ENCODE measurements at places on chromosomes 5 and 9.
A peak's percentile ranks its signal among the peaks of the same experiment; 100 is the strongest.

DNA sequence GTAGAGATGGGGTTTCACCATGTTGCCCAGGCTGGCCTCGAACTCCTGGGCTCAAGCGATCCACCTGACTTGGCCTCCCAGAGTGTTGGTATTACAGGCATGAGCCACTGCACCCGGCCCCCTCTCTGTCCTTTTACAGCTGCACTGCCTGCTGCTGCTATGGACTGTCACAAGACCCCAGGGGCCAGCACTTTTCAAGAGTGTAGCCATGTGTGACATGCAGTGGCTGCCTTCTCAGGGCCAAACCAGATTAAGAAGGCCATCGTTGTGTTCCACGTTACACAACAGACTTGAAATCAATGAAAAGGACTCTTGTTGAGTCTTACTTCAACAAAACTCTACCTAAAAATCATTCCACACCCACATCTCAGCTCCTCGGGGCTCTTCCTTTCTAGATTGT is 78.9 kb upstream of the ICE1 start:
- DNase-seq: no peak

DNA sequence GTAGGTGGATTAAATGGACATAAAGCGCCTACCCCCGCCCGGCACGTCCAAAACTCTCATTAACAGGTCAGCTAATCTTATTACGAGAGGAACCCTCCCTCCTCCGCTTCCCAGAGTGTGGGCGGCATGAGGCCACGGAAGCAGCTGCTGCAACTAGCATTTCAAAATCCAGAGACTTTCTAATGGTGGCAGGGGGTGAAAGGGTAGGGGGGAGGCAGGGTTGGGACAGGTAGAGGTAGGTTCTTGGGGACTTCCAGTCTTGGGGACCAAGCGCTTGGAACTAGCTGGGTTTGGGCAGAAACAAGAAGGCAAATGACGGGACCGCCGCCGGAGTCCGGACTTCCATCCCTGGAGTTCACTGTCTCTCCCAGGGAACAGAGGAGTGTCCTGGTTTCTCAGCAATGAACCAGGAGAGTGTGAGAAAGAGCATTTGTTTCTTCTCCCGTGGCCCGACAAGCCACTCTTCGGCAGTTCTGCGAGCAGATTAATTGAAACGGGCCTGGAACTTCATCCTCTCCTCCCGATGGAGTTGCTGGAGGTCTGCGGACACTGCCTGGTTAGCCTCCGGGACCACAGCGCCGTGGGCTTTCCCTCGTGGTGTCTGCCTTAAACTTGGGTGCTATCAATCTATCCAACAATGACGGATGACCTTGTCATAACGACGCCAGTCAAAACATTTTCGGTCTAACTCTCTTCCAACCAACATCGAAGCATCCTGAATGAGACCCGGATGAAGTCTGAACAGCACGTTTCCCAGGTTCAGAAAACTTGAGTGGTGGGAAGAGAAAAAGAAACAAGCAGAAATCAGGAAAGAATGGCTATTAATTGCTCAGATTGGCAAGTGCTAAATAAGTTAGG is 1.6 kb upstream of the PRDM6 start:
- DNase-seq: no peak

GRCh38 chr9:21205204-21205603 is 1.7 kb downstream of the IFNA10 start:
- DNase-seq: no peak

- no peak for DNase-seq
These were observed 223.2 kb upstream of the ACO1 start for GRCh38 chr9:32161209-32161608.

DNA sequence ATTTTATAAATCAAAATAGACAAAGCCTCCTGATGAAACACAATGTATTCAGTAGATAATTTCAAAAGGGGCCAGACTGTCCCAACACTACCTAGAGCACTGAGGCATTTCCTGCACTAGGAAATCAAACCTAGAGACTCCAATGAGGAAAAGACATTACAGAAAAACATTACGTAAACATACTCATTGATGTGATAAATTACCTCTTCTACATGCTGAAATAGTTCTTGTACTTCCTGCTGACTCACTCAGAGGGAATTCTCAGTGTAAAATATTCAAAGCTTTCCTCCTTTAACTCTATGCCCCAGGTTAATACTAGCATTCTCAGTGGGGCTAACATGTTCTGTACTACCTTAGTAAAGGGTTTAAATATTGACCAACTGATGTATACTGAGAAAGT is 178.0 kb downstream of the ESM1 start:
- no peak for DNase-seq

DNA sequence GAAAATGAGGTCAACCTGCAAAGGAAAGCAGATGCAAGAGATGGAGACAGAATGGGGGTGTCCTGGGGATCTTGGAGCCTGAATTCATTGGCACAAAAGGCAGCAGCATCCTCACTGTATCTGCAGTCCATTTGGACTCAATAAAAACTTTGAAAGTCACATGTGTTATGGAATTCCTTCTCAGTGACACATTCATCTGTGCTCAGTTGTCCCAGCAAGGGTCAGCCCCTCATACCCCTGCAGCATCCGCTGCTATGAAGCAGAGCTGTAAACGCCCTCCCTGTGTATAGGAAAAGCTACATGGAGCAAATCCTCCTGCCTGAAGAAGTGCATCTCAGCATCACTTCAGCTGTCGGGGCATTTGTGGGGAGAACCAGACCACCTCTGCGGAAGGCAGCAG is 14.5 kb upstream of the RARS1 start:
- no peak for DNase-seq

GRCh38 chr5:145825751-145826180 is 9.4 kb downstream of the PRELID2 start:
- DNase-seq: peak; percentile 53

DNA sequence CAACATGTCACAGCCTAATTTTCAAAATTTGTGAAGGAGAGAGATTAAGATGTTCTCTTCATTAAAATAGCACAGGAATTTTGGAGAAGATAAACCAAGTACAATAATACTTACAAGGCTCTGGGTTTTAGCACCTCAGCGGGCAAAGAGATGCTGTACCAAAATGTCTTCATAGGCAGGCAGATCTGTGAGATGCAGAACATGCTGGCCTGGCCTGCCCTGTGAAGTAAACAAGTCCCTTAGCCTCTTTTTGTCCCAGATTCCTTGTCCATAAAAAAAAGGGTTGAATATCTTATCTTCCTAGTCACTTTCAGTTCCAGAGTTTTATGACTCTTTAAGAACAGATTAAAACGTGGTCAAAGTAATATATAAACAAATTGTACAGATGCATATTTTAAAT is 53.0 kb upstream of the C6 start:
- no peak for DNase-seq

DNA sequence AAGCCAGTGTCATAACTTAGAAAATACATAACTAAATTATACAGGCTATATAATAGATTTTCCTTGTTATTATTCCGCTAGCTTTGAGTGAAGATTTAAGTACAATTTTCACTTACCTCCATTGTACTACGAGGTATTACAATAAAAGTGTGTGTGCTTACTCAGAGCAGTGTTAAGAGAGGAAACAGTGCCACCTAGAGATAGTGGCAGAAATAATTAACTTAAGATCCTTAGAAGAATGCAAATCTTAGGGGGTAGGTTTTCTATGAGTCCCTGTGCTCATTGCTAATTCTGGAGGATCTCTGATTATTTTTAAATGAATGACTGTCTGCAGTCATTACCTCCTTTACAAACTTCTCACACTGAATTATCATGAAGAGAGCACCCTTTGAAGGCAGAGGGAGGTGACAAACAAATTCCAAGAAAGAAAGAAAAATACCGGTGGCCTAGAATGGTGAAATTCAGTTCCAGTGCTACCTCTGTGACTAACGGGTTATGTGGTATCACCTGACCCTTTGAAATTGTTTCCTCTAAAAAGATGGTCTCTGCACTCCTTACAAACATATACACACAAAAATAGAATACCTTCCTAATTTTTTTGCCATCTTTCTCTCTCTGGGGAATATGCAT is 379.8 kb downstream of the TRIM36 start:
- DNase-seq: no peak
